ENCODE measurements at places on chromosomes 4 and X.

- no peaks in the 10 kb centered on the region for H3K4me1 ChIP-seq
- no peak for DNase-seq
- H3K36me3 ChIP-seq = peaks cover 8% of the 10 kb centered on the region
- no peak overlapping the region for H3K27ac ChIP-seq
- no peak overlapping the region for H3K4me3 ChIP-seq
- no peaks in the 10 kb centered on the region for H3K27me3 ChIP-seq
Observed at GRCh38 chrX:19543951-19544381, 28.7 kb upstream of the MAP3K15 start.

DNA sequence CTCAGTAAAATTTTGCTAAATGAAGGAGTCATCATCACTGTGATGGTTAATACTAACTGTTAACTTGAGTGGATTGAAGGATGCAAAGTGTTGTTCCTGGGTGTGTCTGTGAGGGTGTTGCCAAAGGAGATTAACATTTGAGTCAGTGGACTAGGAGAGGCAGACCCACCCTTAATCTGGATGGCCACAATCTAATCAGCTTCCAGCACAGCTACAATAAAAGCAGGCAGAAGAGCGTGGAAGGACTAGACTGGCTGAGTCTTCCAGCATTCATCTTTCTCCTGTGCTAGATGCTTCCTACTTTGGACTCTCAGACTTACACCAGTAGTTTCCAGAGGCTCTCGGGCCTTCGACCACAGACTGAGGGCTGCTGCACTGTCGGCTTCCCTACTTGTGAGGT, 21.3 kb upstream of the WDR44 start:
- H3K27ac ChIP-seq = no peak overlapping the region
- H3K27me3 ChIP-seq = no peaks in the 10 kb centered on the region
- DNase-seq = no peak
- no peaks in the 10 kb centered on the region for H3K4me1 ChIP-seq
- no peaks in the 10 kb centered on the region for H3K36me3 ChIP-seq
- H3K4me3 ChIP-seq = no peak overlapping the region

DNA sequence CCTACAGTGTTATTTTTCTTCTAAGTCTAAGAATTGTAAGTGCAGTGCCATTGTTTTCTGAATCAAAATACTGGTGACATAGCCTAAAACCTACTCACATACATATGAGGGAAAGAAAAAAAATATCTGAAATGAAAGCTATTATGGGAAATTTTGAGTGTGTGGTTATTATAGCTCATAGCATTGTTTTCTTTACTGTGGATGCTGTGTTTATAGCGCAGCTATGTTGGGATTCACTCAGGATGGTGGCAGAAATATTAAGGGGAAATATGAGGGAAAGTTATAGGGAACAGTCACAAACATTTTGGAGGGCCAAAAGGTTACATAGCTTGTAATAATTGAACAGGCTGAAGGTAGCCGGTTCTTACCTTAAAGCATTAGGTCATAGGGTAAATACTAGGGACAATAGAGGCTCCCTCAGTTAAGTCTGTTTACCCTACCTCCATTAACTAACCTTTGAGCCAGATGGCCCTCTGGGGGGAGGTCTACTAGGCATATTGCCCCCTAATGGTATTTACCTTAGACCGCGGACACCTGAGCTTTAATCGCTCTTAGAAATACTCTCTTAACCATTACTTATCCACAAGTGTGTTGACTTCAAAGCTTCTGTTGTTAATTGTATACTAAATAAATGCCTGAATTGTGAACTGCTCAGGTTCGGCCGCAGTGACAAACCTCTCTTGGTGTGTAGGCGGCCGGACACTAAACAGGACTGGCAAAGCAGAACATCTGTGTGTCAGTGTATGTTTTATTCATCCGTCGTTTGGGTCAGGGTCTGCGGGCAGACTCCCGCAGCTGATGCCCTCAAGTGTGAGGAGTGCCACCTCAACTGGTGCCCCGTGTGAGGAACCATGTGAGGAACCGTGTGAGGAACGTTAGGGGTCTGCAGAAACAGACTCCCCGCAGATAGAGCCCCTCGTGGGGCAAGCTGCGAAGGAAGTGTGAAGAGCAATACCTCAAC, 21.3 kb upstream of the SULT1B1 start:
- H3K27ac ChIP-seq = peak overlapping the region; percentile 96
- H3K4me3 ChIP-seq = peak overlapping the region; percentile 11
- no peaks in the 10 kb centered on the region for H3K27me3 ChIP-seq
- no peak for DNase-seq

DNA sequence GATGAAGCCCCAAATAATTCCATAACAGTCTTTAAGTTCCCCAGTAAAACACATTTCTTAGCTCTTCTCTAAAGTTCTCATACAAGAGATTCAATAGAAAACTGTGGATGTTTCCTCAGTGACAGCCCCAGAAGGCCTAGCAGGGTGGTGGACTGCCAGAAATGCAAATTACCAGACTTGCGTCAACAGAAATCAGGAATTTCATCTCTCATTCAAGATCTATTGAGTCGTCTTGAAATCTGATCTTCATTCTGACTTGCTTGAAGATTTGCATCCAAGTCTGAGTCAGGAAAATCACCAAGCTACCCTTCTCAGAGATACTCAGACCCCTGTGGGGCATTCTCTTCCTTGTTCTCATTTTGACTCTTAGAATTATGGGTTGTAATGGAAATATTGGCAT, 68.9 kb upstream of the NDP start:
- no peaks in the 10 kb centered on the region for H3K4me1 ChIP-seq
- no peak overlapping the region for H3K27ac ChIP-seq
- no peak overlapping the region for H3K4me3 ChIP-seq
- no peaks in the 10 kb centered on the region for H3K27me3 ChIP-seq
- H3K36me3 ChIP-seq = no peaks in the 10 kb centered on the region
- DNase-seq = no peak

DNA sequence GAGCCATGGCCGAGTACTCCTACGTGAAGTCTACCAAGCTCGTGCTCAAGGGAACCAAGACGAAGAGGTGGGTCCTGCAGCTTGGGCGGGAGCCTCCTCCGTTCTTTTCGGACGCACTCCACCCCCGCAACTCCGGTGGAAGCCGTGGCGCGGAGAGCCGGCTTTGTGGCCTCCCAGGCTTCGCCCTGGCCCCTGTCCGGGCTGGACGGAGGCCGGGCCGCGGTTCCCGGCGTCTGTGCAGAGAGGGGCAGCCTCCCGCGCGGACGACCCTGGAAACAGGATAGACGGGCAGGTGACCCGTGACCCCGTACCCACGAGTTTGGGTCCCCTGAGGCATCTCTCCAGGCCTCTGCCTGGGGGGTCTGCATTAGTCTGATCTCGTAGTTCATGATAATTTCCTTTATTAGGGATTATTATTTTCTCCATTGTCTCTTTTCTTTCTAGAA, 356 bp downstream of the FRG1 start:
- H3K4me1 ChIP-seq = peaks cover 10% of the 10 kb centered on the region
- no peak for DNase-seq
- no peaks in the 10 kb centered on the region for H3K27me3 ChIP-seq

DNA sequence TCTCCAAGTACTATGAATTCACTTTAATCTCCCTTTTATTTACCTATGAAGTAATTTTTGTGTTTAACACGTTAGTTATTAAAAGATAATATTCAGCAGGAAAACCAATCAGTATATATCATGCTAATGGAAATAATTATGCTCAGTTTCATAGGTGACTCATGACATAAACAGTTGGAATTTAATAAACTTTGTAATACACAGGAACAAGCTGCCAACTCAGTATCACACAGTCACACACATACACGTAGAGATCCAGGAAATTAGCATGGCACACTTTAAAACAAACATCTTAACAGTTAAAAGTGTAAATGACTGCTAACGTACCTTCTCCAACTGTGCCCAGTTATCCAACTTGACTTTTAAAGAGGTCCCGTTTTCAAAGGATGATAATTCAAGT, 2.3 kb downstream of the SPATA4 start:
- no peak overlapping the region for H3K4me3 ChIP-seq
- DNase-seq = no peak
- H3K4me1 ChIP-seq = peaks cover 14% of the 10 kb centered on the region
- H3K27ac ChIP-seq = no peak overlapping the region
- no peaks in the 10 kb centered on the region for H3K36me3 ChIP-seq

DNA sequence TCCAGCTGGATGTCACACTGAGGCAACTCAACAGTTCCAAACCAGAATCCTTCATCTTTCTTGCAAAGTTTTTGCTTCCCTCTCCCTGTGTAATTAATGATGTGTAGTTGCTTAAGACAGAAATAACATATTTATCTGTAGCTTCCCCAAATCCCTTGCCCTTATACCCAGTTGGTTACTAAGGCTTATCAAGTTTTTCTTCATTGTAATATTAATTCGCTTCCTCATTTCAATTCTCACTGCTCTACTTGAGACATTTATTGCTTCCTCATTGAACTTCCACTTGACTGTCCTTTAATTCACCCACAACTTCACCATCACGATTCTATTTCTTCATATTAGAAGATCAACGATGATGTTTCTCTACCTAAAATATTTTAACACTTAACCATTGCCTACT, 386.6 kb upstream of the CPEB2 start:
- H3K36me3 ChIP-seq = no peaks in the 10 kb centered on the region
- no peaks in the 10 kb centered on the region for H3K4me1 ChIP-seq
- no peaks in the 10 kb centered on the region for H3K27me3 ChIP-seq
- no peak for DNase-seq
- no peak overlapping the region for H3K4me3 ChIP-seq

DNA sequence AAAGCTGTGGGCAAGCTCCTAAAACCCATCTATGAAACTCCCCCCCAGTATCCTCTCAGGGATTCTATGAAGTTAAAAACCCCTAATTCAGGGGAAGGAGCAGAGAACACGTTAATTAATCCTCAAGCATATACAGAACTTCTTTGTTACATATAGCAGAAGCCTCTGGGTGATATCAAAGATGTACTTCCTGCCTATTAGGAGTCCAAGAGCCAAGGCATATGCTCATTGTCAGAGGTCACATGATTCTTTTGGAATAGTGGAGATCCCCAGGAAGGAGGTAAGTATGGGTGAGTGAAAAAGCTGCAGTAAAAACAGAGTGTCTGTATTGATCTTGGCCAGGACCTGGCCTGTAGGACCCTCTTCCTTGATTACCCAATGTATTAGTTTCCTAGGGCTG, 2.9 kb upstream of the SPARCL1 start:
- peaks cover 26% of the 10 kb centered on the region for H3K4me1 ChIP-seq
- H3K27me3 ChIP-seq = no peaks in the 10 kb centered on the region
- DNase-seq = no peak
- H3K4me3 ChIP-seq = no peak overlapping the region

- no peak overlapping the region for H3K4me3 ChIP-seq
- DNase-seq = no peak
- H3K36me3 ChIP-seq = no peaks in the 10 kb centered on the region
- no peak overlapping the region for H3K27ac ChIP-seq
- H3K4me1 ChIP-seq = peaks cover 35% of the 10 kb centered on the region
Observed at GRCh38 chr4:76564123-76564915, 129.3 kb downstream of the SHROOM3 start.

GRCh38 chr4:85555206-85555605, 80.3 kb downstream of the ARHGAP24 start:
- H3K27me3 ChIP-seq = no peaks in the 10 kb centered on the region
- H3K4me3 ChIP-seq = no peak overlapping the region
- H3K27ac ChIP-seq = no peak overlapping the region
- DNase-seq = no peak

GRCh38 chr4:10007436-10007740, 13.9 kb downstream of the SLC2A9 start:
- no peak for DNase-seq
- H3K4me3 ChIP-seq = no peak overlapping the region
- H3K27me3 ChIP-seq = no peaks in the 10 kb centered on the region
- no peak overlapping the region for H3K27ac ChIP-seq
- peaks cover 17% of the 10 kb centered on the region for H3K4me1 ChIP-seq
- no peaks in the 10 kb centered on the region for H3K36me3 ChIP-seq

DNA sequence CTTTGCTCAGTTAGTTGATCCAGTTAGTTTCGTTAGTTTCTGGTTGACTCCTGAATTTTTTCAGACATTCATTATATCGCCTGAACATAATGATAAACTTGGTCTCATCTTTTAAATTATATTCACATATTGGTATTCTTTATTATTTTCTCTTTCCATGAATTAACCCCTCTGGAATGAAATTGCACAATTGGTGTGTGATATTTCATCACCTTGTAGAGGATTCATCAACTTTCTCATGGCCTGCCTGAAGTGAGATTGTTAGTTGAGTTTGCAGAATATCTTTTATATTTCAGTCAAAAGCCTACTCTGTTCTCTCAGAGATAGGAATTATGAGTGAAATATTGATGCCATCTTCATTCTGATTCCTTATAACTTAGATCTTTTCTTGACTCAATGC, 1160.6 kb upstream of the AGA start:
- no peak overlapping the region for H3K27ac ChIP-seq
- DNase-seq = no peak
- H3K27me3 ChIP-seq = no peaks in the 10 kb centered on the region

- DNase-seq = no peak
- peaks cover 12% of the 10 kb centered on the region for H3K4me1 ChIP-seq
- H3K4me3 ChIP-seq = no peak overlapping the region
- H3K27ac ChIP-seq = no peak overlapping the region
Observed at GRCh38 chr4:146107587-146108240, 67.8 kb upstream of the LSM6 start.

- no peak overlapping the region for H3K4me3 ChIP-seq
- H3K36me3 ChIP-seq = no peaks in the 10 kb centered on the region
- H3K4me1 ChIP-seq = no peaks in the 10 kb centered on the region
- H3K27ac ChIP-seq = no peak overlapping the region
Observed at GRCh38 chr4:169342159-169342860, 71.6 kb upstream of the SH3RF1 start.

DNA sequence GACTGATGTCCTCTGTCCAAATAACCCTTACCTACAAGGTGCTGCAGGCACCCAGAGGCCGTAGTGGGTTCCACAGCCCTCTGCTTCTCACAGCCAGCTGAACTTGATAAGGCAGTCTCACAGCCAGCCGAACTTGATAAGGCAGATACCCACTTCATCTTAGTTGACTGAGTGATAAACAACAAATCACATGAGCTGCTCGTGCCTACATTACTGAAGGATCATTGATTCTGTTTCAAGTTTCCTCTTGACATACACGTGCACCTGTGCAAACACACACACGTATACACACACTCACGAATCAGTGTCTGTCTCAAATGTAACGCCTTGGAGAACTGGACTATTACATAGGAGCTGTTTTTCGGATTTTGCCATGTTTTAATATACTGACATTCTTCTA, 276.3 kb downstream of the DCTD start:
- H3K27me3 ChIP-seq = no peaks in the 10 kb centered on the region
- peak overlapping the region; percentile 71 for H3K27ac ChIP-seq
- DNase-seq = no peak
- H3K4me1 ChIP-seq = peaks cover 22% of the 10 kb centered on the region
